ENCODE measurements at places on chromosomes 7 and 10. TPM values are rescaled to one million over a fixed set of nuclear protein-coding genes. Genes with fewer than 3 reads are reported as not detected.

The CRPPA gene
- 0.83 TPM for total RNA-seq

The MMD2 gene
- not detected for total RNA-seq

DNA sequence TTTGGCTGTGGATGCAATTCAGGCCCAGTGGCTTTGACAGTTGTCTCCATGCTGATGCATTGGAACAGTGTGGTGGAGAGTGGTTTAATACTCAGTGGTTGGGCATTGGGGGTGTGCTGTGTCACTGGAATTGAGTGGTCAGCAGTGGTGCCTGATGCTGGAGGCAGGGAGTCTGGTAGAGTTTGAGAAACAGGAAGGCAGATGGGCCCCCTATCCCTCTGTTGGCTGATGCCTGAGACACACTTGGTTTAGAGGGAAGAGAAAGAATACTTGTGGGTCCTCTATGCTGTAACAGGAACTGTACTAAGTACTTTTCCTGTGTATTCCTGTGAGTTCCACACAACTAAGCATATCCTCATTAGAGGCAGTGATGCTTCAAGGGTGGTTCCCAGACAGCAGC is 55.4 kb downstream of the EEPD1 start:
- no peak for DNase-seq

DNA sequence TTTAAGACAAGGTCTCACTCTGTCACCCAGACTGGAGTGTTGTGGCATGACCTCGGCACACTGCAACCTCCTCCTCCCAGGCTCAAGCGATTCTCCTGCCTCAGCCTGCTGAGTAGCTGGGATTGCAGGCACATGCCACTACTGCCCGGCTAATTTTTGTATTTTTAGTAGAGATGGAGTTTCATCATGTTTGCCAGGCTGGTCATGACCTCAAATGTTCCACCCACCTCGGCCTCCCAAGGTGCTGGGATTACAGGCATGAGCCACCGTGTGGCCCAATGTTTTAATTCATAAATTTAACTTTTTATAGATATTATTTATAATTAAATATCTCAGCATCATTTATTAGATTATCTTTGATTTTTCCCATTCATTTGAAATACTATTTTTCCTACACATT is 658.0 kb upstream of the NRG3 start:
- no peak for DNase-seq

DNA sequence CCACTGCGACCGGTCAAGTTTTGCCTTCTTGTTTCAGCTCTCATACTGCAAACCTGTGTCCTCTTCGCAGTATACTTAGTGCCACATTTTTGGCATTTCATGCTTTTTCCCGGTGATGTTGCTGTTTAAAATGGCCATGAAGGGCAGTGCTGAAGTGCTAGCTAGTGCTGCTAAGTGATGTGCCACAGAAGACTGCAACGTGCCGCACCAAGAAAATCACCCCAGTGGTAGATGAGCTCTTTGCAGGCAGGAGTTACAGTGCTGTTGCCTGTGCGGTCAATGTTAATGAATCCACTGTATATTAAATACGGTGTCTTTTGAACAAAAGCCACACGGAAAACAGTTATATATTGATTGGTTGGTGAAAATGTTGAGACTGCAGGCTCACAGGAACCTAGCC is 120.3 kb downstream of the ANLN start:
- DNase-seq = no peak

DNA sequence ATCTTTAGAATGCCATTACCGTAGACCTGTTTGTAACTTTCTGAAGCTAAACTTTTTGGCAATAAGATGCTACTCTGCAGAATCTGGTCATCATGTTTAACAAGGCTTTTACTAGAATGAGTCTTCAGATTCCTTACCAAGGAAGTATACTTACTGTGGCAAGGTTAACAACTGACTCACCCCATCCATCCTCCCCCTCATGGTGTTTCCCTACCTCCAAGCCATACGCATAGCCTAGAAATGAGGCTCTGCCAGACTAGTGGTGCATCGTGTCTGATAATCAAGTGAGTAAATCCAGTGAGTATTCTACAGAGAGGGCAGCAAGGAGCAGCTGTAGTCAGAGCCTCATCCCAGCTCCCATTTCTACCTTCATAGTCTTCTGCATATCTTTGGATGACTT is 223.6 kb downstream of the IPMK start:
- DNase-seq = no peak

- no peak for DNase-seq
These were observed 36.2 kb upstream of the USP6NL start for GRCh38 chr10:11647676-11648075.

DNA sequence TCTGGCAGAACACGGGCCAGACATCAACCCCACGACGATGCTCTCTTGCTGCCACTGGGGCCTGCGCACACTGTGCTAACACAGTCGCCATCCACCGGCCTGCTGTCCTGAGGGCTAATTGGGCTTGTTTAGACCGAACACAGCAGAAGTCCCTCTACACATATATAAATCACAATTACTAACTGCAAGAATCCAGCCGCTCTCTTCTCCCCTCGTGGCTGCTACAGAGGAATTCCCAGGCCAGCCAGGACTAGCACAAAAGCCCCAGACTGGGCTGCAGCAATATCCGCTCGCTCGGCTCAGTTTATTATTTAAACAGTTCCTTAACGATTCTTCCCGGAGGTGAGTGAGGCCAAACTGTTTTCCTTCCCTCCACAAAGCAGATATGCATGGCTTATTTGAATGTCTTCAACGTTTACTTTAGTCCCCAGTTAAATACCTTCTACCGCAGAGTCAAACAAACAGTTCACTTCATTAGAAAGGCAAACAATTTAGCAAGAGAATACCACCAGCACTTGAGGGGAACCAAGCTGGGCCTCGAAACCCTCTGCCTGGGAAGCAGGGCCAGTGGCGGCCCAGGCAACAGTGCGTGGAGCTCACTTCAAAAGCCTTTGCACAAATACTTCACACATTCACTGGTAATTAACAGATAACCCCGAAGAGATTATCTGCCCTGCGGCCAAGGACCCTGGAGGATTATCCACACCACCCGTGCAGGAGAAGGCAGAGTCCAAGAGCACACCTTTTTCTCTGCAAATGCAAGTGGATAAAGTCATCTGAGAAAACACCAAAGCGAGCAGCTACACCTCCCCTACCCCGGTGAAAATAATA is 145.3 kb downstream of the GLI3 start:
- no peak for DNase-seq

DNA sequence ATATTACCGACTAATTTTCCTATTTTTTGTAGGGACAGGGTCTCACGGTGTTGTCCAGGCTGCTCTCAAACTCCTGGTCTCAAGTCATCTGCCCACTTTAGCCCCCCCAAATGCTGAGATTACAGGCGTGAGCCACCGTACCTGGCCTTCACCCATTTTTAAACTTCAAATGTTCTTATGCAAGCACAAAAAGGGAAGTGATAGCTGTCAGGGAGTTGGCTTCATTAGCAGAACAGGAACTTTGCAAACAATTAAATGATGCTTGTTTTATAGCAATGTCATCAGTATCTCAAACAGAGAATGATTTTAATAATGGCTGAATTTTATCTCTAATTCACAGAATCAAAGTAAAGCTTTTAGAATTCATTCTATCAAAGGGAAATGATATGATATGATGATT is 49.8 kb upstream of the FAM171A1 start:
- DNase-seq = no peak

GRCh38 chr10:3535001-3535400 is 250.0 kb downstream of the KLF6 start:
- DNase-seq = no peak

DNA sequence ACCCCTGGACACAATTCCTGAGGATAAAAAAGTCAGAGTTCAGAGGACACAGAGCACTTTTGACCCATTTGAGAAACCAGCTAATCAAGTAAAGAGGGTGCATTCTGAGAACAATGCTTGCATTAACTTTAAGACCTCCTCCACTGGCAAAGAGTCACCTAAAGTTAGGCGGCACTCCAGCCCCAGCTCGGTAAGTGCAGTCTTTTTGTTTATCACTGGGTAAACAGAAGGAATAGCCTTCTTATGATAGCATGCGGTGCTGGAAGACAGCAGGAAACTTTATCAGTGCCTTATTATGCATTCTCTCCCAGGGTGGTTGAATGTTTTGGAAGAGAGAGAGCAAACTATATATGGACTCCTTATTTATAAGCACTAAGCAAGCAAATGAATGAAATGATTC is 130.5 kb downstream of the CDK14 start:
- no peak for DNase-seq

DNA sequence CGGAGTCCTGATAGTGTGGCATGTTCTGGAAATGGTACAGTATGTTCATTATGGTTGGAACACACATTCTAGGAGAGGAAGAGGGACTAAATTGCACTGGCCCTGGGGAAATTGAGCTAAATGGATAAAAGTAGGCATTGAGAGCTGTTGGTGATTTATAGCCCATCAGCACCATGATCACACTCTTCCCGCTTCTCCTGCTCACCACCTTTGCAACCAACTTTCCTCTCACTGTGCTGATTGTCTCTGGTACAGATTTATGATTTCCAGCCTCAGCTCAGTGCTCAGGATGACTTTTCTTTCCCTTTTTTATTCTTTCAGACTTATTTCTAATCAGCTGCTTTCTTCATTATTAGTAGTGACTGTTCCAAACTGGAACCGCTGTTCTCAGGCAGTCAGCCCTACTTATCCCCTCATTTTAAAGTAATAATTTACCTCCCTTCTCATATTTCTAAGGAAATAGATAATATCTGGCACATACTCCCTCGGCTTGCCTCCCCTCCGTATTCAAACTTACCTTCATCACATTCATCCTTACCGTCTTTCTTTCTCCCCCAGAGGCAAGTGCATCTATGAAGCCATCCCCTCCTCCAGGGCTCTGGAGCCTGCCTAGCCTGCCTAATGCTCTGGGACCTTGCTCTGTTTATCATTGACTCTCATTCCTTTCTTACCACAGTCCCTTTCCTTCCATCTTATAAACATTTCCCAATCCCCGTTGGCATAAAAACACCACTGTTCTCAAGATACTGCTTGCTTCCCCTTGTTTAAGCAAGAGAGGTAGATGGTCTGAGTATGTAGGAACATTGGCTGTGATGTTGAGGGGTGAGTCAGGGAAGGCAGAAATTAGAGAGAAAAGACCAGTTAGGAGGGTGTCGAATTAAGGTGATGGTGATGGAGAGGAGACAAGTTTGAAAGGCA is 51.6 kb upstream of the RPA3 start:
- no peak for DNase-seq

- DNase-seq = no peak
These were observed 143.3 kb downstream of the KCNMA1 start for GRCh38 chr10:77494327-77494726.

DNA sequence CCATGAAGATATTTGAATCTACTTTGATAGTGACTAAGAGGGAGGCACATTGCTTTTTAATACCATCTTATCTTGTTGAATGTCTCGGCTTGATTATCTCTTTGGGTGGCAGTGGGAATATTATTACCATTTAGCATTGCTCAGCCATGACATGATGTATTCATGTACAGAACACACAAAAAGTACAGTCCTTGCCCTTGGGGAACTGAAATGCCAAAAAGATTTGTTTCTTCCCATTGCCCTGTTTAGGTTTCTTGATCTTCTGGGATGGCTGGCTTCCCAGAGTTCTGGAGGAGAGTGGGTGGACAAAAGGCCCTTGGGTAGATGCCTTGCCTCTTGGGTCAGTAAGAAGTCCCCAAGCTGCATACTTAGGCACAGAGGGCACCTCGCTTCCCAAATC is 23.8 kb downstream of the SUFU start:
- no peak for DNase-seq
